ENCODE measurements at places on chromosomes 7 and 10.

GRCh38 chr7:21142081-21142480, 285.8 kb upstream of the SP4 start:
- no peak for DNase-seq

- DNase-seq: no peak
Measured at GRCh38 chr7:40888499-40888898, 753.7 kb downstream of the SUGCT start.

GRCh38 chr10:126948355-126949160, 43.3 kb downstream of the DOCK1 start:
- no peak for DNase-seq

DNA sequence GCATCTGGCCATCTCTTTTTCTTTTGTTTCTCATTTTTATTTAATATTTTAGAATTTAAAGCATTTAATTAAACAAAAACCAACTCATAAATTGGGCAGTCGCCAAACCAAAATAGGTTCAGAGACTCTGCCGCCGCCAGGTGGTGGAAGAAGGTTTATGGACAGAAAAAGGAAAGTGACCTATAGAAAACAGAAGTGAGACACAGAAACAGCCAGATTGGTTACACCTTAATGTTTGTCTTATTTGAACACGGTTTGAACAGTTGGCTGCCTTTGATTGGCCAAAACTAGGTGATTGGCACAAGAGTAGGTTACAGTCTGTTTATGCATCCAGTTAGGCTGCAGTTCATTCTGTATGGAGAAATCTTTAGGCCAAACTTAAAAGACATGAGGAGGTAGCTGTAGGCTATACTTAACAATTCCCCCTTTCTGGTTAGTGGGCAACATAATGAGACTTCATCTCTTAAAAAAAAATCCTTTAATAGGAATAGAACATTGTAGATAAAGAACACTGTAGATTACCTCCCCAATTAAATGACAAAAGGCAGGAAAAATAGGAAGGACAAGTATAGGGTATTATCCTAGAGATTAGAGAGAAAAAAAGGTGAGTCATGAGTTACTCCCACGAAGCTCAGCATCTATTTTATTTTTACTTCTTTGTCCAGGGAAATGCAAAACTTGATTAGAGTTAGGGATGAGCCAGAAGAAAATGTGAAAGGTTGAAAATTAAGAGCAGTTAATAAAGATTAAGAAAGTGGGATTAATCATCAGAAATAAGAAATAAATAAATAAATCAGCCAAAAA, 23.9 kb upstream of the CYCS start:
- DNase-seq: no peak
